ENCODE measurements at places on chromosomes 3 and 15.

GRCh38 chr15:93082861-93083260 is 6.2 kb downstream of the RGMA start:
- no peak for DNase-seq

DNA sequence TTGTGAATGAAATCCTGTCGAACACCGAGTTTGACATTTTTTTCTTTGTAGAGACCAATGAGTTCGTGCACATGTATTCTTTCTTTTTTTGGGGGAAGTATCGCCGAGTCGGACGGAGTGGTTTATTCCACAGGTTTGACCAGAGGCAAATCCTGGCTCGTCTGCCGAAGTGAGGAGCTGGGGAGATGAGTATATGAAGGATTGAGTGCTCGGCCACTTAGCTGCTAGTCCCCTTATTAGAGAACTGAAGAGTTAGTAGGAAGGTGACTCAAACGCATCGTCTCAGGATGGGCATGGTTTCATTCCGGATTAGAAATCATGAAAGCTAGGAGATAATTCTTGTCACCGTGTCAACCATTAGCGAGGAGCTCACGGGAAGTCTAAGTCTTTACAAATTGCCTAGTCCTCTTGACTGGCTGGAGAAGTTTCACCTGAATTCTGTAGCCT is 154.7 kb upstream of the GOLIM4 start:
- DNase-seq, result no peak

GRCh38 chr3:57953576-57953975 is 54.6 kb upstream of the FLNB start:
- no peak for DNase-seq

- DNase-seq, result no peak
These were observed 51.8 kb downstream of the CD200 start for GRCh38 chr3:112384769-112385168.

- DNase-seq, result no peak
These were observed 43.4 kb downstream of the ST3GAL6 start for GRCh38 chr3:98806521-98806920.

DNA sequence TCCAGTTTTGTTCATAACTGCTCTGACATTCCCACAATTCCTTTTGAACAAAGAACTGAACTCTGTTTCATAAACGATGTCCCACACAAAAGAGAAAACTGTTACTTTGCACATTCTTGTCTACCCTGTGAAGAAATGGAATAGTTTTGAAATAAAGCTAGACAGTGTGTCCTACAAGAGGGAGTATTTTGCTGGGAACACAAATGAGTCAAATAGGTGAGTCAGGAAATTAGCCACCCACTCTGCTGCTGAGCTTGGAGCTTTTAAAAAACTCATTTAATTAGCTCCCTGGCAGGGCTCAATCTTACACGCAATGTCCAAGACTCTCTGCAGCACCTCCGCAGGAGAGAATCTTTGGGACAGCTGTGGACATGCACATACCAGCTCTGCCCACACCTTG is 193.4 kb downstream of the SLC9A9 start:
- DNase-seq, result no peak

GRCh38 chr15:92316586-92317295 is 76.9 kb upstream of the ST8SIA2 start:
- DNase-seq, result no peak
